ENCODE measurements at places on chromosomes 2 and 18.

DNA sequence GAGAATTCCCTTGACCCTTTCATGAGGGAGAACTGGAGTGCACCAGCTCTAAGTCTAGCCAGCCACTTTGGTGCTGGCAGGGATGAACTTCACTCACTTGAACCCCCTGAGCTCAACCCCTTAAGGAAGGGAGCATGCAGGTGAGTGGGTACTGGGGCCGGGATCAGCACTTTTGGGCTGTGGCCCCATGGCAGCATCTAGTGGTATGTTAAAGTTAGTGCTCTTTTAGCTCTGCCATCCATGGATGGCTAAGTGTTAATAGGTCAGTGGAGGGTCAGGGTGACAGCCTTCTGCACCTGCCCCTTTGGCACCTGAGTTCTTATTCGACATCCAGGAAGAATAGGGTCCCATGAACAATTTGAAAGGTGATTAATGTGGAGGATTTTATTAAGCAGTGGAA lies 689.0 kb upstream of the FSHR start:
- no peak for DNase-seq

DNA sequence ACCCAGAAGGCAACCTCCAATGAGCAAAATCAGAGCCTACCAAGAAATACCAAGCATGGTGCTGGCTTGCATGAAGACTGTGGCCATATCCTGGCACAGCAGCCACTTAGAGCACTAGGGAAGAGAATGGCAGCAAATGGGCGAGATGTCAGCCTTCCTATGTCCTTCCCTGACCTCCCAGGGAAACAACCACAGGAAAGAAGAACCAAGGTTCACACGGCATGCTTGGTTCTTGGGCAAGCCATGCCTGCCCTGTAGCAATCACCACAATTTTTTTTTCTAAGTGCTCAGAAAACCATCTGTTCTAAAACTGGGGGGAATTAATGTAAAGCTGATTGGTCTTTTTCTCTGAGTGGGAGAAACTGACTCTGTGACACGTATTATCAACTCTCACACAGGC lies 27.8 kb downstream of the GALNT14 start:
- no peak for DNase-seq

GRCh38 chr18:61953161-61953560 lies 60.4 kb upstream of the RNF152 start:
- DNase-seq: no peak

GRCh38 chr2:12538138-12538694 lies 178.5 kb upstream of the TRIB2 start:
- no peak for DNase-seq

DNA sequence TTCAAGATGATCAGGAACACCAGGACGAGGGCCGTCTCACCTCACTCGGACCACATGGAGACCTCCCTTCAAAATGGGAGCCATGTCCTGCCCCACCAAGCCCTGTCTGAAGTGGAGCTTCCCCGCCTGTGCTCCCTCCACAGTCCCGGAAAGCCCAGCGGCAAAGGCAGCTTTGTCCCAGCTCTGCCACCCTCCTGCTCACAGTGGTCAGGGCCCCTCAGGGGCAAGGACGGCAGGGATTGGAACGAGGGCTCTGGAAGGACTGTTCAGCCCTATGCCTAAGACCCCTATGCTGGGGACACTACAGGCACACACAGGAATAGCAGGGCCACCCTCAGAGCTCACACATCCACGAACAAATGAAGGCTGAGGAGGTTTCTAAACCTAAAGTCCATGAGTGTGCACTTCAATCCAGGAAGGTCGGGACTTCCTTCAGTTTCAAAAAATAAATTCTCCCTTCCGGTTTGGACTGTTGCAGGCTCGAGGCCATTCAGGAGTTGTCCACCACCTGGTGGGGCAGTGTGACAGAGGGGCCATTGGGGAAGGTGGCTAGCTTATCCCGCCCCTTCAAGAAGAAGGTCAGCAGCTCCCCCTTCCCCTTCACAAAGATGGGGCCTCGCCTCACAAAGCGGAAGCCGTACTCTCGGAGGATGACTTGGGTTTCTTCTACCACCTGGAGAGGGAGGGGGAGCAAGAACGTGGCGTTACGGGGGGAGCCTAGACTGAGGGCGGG lies 26.4 kb downstream of the CENPO start:
- DNase-seq: no peak

DNA sequence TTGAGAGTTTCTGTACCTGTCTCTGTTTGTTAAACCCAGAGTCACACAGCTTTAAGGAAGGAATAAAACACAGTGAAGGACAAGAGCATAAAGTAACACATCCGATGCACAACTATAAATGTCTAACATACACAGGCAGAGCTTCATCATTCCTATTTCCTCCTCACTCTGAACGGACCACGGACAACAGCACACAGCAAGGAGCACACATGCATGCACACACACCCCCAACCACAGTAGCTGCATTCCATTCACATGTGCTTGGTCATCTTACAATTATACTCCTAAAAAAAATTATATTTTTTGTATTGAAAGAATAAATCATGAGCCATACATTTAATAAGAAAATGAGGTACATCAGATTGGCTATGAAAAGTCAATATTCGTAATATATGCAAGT lies 58.3 kb downstream of the ID2 start:
- no peak for DNase-seq

GRCh38 chr2:344811-345210 lies 56.9 kb upstream of the ALKAL2 start:
- DNase-seq: no peak

- DNase-seq: no peak
Measured at GRCh38 chr2:53422979-53423378, 344.6 kb upstream of the CHAC2 start.

DNA sequence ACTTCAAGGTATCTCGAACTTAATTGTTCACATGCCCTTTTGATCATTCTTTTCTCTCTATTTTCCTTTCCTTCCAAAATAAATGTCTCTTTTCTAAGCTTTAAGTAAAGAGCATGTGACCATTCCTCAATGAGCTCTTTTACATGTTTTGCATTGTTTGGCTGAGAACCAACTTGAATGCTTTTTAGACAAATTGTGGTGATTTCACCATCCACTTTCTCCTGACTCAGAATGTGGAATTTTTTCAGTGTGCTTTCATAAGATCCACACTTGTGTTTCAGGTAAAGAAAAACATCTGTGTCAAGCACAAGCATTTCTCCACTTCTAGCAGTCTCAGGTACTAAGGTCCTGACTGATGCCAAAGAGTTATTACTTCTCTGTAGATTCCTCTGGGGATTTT lies 10.7 kb downstream of the RBM43 start:
- no peak for DNase-seq

- DNase-seq: no peak
Measured at GRCh38 chr18:24094561-24094960, 44.3 kb upstream of the CABYR start.

DNA sequence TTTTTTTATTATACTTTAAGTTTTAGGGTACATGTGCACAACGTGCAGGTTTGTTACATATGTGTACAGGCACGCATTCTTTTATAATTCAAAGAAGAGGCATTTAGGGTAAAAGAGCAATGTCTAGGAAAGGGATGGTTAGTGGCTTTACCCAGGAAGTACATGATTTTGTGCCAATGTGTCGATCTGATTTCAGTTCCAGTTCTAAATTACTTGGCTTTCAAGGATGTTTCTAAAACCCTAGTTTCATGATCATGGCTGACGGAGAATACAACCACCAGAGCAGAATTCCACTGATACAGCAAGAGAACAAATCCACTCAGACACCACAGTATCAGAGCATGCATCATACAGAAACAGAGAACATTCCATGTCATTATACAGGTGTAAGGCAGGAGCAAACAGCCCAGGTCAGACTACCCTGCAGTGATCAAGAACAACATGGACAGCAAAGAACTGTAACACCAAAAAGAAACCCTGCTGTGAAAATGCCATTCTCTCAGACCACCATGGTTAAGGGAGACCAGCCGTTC lies 116.7 kb upstream of the STK17B start:
- DNase-seq: no peak

GRCh38 chr18:37787452-37787851 lies 221.9 kb upstream of the CELF4 start:
- no peak for DNase-seq

DNA sequence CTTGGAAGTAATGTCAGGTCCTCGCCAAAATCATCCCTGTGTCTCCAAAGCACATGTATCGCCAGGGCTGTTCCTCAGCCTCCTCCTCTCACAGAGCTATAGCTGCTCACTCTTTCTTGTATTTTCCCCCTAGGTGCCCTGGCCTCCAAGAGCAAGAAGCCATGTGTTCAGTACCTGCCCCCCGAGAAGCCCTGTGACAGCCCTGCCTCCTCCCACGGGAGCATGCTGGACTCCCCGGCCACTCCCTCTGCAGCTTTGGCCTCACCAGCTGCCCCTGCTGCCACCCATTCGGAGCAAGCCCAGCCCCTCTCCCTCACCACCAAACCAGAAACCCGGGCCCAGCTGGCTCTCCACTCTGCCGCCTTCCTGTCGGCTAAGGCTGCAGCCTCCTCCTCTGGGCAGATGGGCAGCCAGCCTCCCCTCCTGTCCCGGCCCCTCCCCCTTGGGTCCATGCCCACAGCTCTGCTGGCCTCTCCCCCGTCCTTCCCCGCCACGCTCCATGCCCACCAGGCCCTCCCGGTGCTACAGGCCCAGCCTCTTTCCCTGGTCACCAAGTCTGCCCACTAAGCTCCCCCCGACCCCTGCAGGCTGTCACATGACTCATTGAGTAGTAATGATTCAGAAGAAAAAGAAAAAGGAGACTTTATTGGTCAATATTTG lies 18.8 kb downstream of the TGOLN2 start:
- DNase-seq: no peak

GRCh38 chr2:15222856-15223255 lies 338.3 kb downstream of the NBAS start:
- DNase-seq: no peak

DNA sequence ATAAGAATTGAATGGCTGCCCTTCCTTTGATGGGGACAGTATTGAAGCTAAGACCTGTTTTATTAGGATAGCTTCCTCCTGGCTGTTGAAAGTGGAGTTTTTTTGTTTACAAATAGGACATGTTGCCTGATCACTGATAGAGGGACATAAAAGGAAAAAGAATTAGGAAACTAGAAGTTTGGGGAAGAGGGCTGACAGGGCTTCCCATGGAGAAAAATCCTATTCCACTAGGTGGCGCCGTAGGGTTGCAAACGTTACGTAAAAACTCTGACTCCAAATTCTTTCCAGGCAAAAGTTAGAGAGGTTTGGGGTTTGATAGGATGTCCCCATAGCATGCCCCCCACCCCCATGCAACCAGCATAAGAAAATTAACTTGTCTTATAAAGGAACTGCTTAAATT lies 11.1 kb upstream of the RBFA start:
- no peak for DNase-seq

- DNase-seq: no peak
Measured at GRCh38 chr18:75003039-75003438, 205.9 kb downstream of the PTGR3 start.

- no peak for DNase-seq
Measured at GRCh38 chr2:55995211-55995610, 71.6 kb upstream of the EFEMP1 start.

DNA sequence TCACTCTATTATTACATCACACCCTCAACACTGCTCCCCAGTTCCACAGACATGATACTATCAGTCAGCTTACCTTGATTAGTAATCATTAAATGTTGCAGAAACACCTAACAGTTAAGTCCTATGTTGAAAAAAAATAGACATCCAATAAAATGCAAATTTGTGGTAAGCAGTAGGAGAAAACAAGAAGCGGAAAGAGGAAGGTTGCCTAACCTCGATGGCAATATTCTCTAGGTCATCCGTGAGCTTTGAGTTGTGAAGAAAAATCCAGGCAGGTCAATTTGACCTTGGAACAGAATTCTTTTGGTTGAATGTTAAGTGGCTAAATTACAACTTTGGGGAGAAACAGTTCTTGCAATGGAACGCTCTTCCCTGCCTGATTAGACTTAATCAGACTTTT lies 264.4 kb downstream of the AFF3 start:
- no peak for DNase-seq

- DNase-seq: peak; percentile 10
Measured at GRCh38 chr18:1585881-1586488, 681.3 kb downstream of the ADCYAP1 start.

Data from CD4-positive, alpha-beta T cell treated with Interleukin-4 for 1 hour (primary cell).